ENCODE measurements at places on chromosomes 5 and 9.
A peak's percentile ranks its signal among the peaks of the same experiment; 100 is the strongest.

GRCh38 chr9:33135470-33135958, 31.6 kb downstream of the B4GALT1 start:
- no peak for DNase-seq

DNA sequence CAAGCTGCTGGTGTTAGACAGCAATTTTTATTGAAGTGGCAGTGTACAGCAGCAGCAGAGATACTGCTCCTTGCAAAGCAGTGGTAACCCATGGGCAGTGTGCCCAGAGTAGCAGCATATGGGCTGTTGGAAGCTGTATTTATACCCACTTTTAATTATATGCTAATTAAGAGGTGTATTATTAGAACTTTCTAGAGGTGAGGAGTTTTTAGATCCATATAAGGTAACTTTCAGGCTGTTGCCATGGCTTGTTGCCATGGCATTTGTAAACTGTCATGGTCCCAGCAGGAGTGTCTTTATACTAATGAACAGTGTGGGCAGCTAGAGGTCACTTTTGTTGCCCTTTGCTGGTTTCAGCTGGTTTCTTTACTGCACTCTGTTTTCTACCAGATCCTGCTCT, 3.7 kb upstream of the PJA2 start:
- peak; percentile 29 for DNase-seq

DNA sequence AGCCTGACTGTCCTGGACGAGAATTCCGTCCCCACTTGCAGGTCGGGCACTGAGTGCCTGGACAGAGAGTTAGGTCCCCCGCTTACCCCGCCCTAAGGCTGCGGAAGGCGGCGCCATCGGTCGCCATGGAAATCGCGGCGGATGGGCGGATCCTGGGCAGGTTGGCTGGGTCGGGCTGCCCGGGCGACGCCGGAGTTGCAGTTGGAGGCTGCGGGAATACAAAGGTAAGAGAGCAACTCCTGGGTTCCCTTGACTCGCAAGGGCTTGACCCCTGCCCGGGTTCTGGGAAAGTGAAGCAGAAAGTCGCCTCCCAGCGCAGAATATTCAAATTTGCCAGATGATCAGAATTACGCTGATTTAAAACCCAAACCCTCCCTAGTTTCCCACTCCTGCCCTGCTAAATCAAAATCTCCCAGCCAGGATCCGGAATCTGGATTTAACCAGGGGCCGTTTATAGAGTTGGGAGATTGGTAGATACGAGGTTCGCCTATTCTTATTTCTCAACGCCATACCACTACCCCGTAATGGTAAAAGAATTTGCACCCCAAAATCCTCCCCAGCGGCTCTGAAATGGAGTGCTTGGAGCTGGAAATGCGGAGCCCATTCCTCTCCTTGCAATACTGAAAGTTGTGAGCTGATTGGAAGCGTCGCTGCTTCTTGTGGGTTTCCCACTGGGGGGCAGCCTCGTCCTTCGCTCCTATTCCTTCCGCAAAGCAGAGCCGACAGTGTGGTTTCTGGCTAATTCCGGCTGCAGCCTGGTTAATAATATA, 156.4 kb upstream of the RASEF start:
- DNase-seq = no peak

- DNase-seq = no peak
These were observed 3.7 kb downstream of the CLTA start for GRCh38 chr9:36194326-36195000.

DNA sequence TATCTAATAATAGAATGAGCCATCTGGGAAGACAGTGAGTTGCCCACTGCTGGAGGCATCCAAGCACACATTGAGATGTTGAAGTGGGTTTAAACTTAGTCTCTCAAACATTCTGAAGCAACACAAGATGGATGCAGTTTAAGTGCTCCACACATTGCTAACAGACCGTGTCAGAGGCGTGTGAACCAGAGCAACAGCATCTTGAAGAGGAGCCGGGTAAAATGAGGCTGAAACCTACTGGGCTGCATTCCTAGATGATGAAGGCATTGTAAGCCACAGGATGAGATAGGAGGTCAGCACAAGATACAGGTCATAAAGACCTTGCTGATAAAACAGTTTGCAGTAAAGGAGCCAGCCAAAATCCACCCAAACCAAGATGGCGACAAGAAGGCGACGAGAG, 73.5 kb upstream of the TMEM215 start:
- DNase-seq = no peak

DNA sequence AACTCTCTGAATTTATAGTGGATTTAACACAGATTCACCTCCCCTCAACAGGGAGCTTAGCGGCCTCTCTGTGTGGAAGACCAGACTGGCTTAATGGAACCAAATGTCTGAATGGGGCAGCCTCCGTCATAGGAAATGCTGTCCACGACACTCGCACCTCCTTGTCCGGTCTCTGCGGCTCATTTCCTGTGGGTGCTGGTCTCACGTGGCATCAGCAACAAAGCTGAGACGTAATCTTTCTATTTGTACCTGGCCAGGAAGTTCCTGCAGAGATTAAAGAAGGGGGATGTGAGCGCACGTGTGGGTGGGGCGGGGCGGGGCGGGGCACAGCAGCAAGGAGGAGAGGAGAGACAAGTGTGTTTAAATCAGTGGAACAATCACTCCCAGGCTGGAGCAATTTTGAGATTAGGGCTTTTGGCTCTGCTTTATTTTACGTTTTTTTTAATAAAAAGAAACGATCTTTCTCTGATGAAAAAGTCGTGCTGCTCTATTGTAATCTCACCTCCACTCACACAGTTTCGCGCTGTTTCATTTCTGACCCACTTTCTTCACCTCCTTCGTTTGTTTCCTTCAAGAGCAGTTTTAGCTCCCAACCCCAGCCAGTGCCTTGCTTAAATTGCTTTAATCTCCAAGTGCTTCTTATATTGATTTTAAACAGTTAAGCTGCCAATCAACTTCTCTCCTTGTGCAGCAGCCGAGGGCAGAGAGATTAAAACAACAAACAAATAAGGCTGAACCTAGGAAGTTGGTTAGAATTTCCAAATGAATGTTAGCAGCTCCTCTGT, 132.2 kb upstream of the ASTN2 start:
- no peak for DNase-seq

DNA sequence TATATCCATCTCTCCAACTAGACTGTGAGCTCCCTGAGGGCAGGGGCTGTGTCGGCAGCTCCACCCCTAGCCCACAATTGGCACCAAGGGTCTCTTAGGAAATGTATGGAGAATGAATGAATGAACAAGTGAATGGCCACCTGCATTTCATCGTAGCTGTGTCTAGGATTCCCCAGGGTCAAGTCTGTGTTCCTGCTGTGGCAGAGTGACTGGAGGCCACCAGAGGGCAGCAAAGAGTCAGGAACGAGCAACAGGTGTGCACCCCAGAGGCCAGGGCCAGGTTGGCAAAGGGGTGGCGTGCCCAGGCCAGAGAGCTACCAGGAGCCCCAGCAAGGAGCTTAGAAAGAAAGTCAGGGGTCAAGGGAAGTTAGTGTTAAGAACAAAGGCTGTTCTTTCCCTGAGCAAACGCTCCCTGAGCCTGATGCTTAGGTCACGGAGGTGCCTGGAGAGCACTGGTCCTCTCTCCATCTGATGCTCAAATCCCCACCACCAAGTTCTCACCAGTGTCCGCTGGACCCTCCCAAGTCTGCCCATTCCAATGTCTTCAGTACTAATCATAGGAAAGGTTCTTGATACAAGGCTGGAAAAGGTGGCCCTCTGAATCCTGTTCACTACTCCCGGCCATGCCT, 160.7 kb downstream of the PAX5 start:
- peak; percentile 31 for DNase-seq
